ENCODE measurements at places on chromosomes 3 and 15. TPM values are rescaled to one million over a fixed set of nuclear protein-coding genes. Genes with fewer than 3 reads are reported as not detected.

KBTBD13 gene
- total RNA-seq, result not detected

GOLGA8G gene
- not detected for total RNA-seq

SLC22A13 gene
- 0.54 TPM for total RNA-seq

DNA sequence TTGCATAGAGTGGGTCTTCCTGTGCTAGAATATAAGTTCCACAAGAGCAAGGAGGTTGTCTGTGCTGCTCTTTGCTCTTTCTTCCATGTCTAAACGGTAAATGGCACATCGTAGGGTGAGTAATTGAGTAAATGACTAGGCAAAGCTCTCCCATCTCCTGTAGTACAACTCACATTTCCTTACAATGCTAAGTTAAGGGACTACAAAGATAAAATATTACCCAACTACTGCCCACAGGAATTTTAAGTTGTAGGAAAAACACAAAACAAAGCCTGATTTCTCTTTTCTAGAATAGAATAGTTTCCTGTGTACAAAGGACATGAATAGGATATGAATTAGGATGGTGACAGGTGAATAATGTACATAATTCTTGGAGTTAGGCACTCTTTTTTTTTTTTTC is 19.9 kb upstream of the LRIG1 start:
- H3K36me3 ChIP-seq, result no peaks in the 10 kb centered on the region
- H3K27me3 ChIP-seq, result no peaks in the 10 kb centered on the region
- no peak overlapping the region for H3K4me3 ChIP-seq
- no peak overlapping the region for H3K27ac ChIP-seq

DNA sequence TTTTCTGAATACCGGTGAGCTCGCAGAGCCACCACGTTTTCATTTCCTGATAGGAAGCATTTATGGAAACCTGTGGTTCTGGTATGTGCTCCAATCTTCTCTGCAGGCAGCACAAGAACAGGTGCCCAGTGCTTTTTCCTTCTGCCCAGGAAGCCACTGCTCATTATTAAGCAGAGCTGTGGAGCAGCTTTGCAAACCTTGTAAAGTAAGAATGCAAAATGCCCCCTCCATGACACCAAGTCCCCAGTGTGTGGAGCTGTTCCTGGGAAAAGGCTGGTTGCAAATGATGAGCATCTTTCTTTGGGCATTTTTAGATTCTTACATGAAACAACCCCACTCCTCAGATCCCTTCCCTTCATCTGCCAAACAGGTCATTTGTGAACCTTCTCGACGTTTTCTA is 65.7 kb upstream of the MRPL3 start:
- no peak overlapping the region for H3K27ac ChIP-seq
- no peak for DNase-seq
- no peaks in the 10 kb centered on the region for H3K27me3 ChIP-seq
- no peaks in the 10 kb centered on the region for H3K4me1 ChIP-seq

DNA sequence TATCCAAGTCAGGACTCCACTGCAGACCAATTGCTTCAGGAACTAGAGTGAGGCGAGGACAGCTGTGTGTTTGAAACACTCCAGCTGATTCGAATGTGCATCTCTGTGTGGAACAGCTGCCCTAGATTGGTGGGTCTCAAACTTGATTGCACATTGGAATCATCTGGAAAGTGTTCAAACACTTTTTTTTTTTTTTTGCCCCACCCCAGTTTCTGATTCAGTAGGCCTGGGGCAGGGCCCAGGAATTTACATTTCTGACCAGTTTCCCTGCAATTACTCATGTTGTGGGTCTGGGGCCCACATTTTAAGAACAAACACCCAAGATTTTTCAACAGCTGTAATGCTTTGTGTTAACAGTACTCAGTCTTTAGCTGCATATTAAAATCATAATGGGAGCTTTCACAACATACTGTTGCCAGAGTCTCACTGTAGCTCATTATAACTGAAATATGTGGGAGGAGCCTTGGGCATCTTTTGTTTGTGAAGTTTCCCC is 156.6 kb downstream of the NR1D2 start:
- no peaks in the 10 kb centered on the region for H3K27me3 ChIP-seq
- H3K4me1 ChIP-seq, result no peaks in the 10 kb centered on the region
- no peak overlapping the region for H3K4me3 ChIP-seq
- H3K36me3 ChIP-seq, result no peaks in the 10 kb centered on the region
- DNase-seq, result no peak

DNA sequence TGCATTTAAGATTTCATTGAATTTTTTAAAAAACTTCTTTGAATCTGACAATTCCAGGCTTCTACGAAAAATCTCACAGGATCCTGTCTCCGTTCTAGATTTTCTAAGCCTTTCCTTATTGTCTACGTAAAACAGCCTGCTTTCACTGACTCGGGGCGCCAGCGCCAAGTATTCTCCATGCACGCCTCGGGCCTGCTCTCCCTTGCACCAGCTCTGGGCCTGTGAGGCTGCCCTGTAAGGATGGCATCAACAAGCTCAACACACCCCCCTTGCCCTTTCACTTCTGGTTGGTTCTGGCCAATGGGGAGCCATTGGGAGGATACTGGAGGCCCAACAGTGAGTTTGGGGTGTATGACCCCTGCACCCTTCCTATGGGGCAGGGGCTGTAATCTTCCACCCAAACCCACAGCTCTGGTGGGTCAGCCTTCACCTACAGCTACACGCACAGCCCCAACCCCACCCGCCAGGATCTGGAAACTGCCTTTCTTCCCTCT is 47.8 kb downstream of the SLC41A3 start:
- H3K27me3 ChIP-seq, result no peaks in the 10 kb centered on the region
- no peaks in the 10 kb centered on the region for H3K4me1 ChIP-seq
- H3K27ac ChIP-seq, result no peak overlapping the region
- H3K36me3 ChIP-seq, result no peaks in the 10 kb centered on the region

GRCh38 chr3:41033956-41034519 is 165.3 kb upstream of the CTNNB1 start:
- no peak for DNase-seq
- no peaks in the 10 kb centered on the region for H3K4me1 ChIP-seq
- H3K27me3 ChIP-seq, result no peaks in the 10 kb centered on the region
- H3K27ac ChIP-seq, result no peak overlapping the region
- H3K4me3 ChIP-seq, result no peak overlapping the region

- no peak overlapping the region for H3K27ac ChIP-seq
- no peak overlapping the region for H3K4me3 ChIP-seq
- no peaks in the 10 kb centered on the region for H3K4me1 ChIP-seq
- H3K36me3 ChIP-seq, result no peaks in the 10 kb centered on the region
- H3K27me3 ChIP-seq, result no peaks in the 10 kb centered on the region
- DNase-seq, result peak; percentile 11
These were observed 284.3 kb downstream of the CLSTN2 start for GRCh38 chr3:140219291-140219690.

- no peak overlapping the region for H3K27ac ChIP-seq
- H3K36me3 ChIP-seq, result no peaks in the 10 kb centered on the region
- H3K27me3 ChIP-seq, result no peaks in the 10 kb centered on the region
- no peak overlapping the region for H3K4me3 ChIP-seq
- DNase-seq, result no peak
- peaks cover 5% of the 10 kb centered on the region for H3K4me1 ChIP-seq
These were observed 84.3 kb downstream of the ATP1B3 start for GRCh38 chr3:141960731-141961130.

- no peaks in the 10 kb centered on the region for H3K27me3 ChIP-seq
- peaks cover 2% of the 10 kb centered on the region for H3K4me1 ChIP-seq
- no peak overlapping the region for H3K27ac ChIP-seq
- no peaks in the 10 kb centered on the region for H3K36me3 ChIP-seq
These were observed 199.7 kb downstream of the RPLP1 start for GRCh38 chr15:69652293-69652692.

DNA sequence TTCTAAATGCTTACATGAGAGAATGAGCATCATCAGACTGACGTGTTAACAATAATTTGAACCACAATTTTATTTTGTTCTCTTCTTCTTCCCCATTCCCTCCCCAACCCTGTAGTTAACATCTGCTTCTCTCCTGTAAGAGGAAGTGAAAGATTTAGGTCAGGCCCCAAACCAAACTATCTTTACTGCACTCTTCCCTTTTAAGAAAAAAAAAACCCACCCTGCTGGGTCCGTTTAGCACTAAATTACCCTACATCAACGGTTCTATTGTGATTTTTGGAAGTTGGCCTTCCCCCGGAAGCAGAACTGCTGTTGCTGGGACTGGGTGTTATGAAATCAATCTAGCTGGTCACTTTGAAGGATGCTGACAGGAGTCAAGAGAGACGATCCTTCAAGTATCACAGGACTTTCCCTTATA is 49.4 kb downstream of the NFKBIZ start:
- H3K4me3 ChIP-seq, result no peak overlapping the region
- no peaks in the 10 kb centered on the region for H3K27me3 ChIP-seq
- H3K36me3 ChIP-seq, result no peaks in the 10 kb centered on the region
- no peak overlapping the region for H3K27ac ChIP-seq

All from thyroid gland (tissue), 4 donors.